ENCODE measurements at places on chromosomes 13 and 19. TPM values are rescaled to one million over a fixed set of nuclear protein-coding genes. Genes with fewer than 3 reads are reported as not detected.

- no peak for DNase-seq
These were observed 21.8 kb upstream of the ZNF30 start for GRCh38 chr19:34904664-34905527.

DNA sequence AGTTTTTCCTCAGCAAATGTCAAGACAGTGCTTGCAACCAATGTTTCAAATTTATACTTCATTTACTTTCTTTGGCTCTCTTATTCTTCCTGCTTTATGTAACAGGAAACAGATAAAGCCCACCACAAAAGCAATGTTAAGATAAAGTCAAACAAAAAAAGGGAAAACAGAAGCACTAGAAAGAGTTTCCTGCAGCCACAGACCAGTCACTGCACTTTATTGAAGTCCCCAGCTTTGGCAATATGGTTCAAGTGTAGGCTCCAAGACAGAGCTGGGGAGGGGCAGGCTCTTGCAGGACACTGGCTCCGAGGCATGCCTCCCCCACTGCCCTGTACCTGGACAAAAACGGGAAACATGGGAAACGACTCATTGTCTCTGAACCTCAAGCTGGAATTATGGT lies 15.3 kb upstream of the CDC16 start:
- no peak for DNase-seq

DNA sequence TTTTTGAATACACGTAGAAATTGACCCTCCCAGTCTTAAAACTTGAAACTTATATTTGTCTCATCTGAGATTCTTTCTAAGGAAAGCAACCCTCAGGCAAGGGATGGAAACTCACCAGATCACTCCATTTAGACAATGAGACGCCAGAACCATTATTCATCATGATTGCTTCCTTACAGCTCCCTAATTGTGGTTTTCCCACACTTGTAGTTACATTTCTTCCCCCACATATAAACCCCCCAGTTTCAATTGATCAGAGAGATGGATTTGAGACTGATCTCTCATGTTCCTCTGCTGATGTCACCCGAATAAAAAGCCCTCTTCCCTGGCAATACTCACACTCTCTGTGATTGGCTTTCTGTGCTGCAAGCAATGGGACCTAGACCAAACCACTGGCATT lies 197.9 kb upstream of the STARD13 start:
- DNase-seq, result peak; percentile 59

Gene ZNF837
- total RNA-seq, result 2.9 TPM
